Left renal pelvis (tissue), 4 donors: ENCODE measurements at places on chromosomes 11 and 22. TPM values are rescaled to one million over a fixed set of nuclear protein-coding genes. Genes with fewer than 3 reads are reported as not detected.

KCNK7 gene
- 0.95 TPM for polyA plus RNA-seq

CHRDL2 gene
- 1.00 TPM for polyA plus RNA-seq

GRCh38 chr11:21969841-21970240 is 223.0 kb upstream of the ANO5 start:
- DNase-seq, result no peak

DNA sequence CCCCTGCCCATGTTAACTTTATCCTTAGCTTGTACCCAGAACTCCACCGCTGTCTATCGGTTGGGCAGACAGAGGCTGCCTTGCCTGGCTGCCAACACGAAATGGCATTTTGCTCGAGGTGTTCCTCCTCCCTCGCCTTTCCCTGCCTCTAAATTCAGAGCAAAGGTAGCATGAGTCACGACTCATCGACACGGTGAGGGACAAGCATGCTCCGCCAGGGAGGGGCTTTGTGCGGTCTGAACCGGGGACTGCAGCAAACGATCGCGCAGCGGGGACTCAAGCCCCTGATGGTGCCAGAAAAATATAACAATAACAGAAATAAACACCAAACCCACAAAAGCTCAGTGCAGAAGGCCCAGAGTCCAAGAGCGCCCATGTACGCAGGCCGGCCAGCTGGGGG is 52.3 kb downstream of the RTL6 start:
- DNase-seq, result no peak

DNA sequence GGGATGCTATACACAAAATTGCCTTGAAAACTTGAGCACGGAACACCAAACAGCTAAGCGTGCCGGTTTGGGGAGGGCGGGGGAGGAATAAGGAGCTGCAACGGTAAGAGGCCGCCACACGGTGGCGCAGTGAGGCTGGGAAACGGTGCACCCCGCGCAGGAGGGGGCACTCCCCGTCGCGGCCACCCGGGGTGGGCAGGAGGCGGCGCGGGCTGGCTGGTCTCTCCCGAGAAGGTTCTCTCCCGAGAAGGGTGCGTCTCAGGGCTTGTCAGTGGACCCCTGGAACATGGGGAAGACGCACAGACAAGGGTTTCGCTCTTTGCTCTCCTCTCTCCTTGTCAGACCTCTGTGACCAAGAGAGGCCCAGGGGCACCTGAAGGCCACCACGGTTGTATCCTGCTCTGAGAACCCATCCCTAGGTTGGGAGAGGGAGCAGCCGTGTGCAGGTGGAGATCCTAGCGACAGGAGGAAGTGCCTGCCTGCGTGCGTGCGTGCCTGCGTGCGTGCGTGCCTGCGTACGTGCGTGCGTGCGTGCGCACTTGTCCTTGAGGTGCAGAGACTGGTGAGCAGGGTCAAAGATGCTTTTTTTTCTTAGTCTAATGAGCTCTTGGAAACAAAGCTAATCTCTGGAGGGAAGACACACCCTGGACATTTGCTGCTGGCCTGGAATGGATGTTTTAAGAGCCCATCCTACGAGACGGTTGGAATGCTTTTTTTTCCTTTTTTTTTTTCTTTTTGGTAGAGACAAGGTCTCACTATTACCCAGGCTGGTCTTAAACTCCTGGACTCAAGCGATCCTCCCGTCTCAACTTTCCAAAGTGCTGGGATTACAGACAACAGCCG is 18.1 kb upstream of the JAM3 start:
- no peak for DNase-seq
